ENCODE measurements at places on chromosomes 4 and X.

- DNase-seq = no peak
These were observed 10.4 kb upstream of the CLCN4 start for GRCh38 chrX:10146346-10146745.

DNA sequence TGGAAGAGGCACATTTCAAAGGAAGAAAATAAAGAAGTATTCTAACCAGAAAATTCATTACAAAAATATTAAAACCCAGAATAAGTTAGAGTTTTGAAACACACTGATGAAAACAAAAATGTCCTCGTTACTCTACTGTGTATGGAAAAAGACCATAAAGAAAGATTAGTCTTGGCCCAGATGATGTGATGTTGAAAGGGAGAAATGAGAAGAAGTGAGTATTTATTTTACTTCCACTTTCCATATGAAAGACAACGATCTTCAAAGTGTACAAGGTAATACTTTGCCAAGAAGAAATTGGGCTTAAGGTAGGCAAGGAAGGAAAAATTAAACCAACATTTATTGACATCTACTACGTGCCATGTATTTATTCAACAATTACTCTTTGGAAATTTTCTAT, 48.6 kb upstream of the EMCN start:
- no peak for DNase-seq

GRCh38 chrX:40755291-40756249, 20.2 kb upstream of the MED14 start:
- no peak for DNase-seq

DNA sequence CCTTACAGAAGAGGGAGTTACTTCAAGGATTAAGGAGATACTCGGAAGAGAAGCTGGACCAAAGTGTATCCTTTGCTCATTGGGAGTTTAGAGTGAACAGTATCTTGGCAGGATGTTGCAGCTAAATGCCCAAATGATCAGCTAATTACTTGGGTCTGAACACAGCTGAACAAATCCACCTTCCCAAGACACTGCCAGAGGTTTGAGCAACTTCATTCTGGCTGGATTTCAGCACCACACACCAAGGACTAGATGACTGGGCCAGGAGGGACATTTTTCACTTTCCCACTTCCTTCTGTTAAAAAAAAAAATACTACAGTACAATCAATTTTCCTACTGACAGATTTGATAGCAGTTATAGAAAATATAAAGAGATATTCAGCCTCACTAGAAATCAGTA, 324.6 kb downstream of the MID1IP1 start:
- no peak for DNase-seq

- no peak for DNase-seq
These were observed 5.2 kb downstream of the NHS start for GRCh38 chrX:17380221-17380620.

- DNase-seq = no peak
These were observed 76.7 kb downstream of the IRF2 start for GRCh38 chr4:184397516-184398163.

DNA sequence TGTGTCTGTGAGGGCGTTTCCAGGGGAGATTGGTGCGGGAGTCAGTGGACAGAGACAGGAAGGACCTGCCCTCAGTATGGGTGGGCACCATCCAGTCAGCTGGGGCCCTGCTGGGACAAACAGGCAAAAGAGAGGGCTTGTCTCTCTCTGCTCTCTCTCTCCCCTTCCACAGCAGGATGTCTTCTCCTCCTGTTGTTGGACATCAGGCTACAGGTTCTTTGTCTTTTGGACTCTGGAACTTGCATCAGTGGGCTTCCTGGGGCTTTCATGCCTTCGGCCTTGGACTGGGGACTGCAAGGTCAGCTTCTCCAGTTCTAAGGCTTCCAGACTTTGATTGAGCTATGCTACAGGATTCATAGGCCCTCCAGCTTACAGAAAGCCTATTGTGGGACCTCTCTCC, 59.6 kb downstream of the ADGRA3 start:
- no peak for DNase-seq
